Activated naive CD8-positive, alpha-beta T cell treated with anti-CD3 and anti-CD28 coated beads, Interleukin-2, amount 50 U/mL, for 24 hours (primary cell): ENCODE measurements at places on chromosomes 6 and 20.

DNA sequence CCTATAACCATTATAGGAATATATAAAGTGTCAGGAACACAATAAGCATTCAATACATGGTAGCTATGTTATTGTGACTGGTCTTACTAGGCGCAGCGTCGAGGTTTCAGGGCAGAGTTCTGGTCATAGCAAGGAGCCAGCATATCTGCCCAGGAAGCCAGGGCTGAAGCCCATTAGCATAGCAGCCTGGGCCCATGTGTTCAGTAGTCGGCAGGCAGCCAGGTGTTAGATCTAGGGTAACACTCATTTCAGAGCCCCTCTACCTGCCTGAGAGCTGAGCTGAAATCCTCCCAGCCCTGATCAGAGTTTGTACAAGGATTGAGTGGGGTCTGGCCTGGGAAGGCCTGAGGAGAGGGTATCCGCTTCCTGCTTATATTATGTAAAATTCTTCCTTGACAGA lies 32.1 kb downstream of the C20orf173 start:
- DNase-seq = no peak

- DNase-seq = no peak
These were observed 46.9 kb downstream of the AK9 start for GRCh38 chr6:109644131-109644530.

- DNase-seq = no peak
These were observed 219.6 kb downstream of the NRN1 start for GRCh38 chr6:5786969-5787720.

DNA sequence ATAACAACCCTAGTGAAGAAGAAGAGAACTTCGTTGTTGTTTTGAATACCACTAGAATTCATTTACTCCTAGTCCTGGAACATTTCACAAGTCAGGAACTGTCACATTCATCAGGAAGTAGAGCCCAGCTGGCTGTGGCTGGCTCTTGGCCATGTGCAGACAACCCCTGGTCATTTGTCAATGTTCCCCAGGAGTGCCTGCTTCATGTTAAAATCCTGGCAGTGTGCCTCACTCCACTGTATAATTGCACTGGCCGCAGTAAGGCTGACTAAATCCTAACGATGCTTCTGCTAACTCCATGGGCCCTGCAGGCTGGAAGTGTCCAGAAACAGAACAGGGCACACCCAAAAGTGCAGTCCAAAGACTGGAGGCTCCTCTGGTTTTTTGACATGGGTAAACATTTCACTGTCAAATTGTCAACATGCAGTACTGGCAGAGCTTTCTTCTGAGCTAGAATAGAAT lies 41.5 kb upstream of the ADGRF1 start:
- DNase-seq = no peak

DNA sequence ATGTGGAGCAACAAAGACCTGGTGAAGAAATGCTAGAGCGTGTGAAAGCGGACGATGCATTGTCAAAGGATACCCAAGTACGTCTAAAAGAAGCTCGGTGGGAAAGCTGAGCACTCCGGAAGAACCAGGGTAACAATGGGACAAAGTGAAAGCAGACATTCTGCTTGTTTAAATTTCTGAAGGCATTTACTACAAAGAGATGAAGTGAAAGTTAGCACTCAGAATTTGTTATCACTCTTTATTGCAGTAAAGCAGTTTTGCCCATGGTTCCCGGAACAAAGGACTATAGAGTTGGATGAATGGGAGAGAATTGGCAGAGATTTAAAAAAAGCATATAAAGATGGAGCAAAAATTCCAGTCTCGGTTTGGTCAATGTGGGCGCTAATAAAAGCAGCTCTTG lies 12.8 kb upstream of the IRAK1BP1 start:
- no peak for DNase-seq

DNA sequence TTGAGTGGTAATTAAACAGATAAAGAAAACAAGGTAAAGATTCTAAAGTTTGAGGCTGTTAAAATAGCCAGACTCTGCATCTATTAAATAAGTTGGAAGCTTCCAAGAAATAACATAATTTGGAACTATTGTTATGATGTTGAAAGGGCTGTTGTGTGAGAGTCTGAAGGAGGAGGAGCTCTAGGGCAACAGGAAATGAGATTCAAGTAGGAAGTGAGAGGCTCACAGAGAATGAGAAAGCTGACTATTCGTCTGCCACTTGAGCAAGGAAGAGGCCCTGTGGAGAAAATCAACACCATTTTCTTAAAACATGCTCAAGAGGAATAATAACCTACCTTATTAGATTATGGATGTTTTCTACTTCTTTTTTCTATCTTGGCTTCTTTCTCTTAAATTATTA lies 185.2 kb downstream of the SLC24A3 start:
- no peak for DNase-seq
